ENCODE measurements at places on chromosomes 2 and 18. TPM values are rescaled to one million over a fixed set of nuclear protein-coding genes. Genes with fewer than 3 reads are reported as not detected.

GRCh38 chr2:156445296-156446220 lies 9.4 kb downstream of the GPD2 start:
- H3K4me3 ChIP-seq, result no peak overlapping the region
- DNase-seq, result no peak
- no peak overlapping the region for H3K27ac ChIP-seq
- peaks cover 32% of the 10 kb centered on the region for H3K36me3 ChIP-seq
- peaks cover 5% of the 10 kb centered on the region for H3K4me1 ChIP-seq

- H3K4me3 ChIP-seq, result no peak overlapping the region
- peaks cover 19% of the 10 kb centered on the region for H3K36me3 ChIP-seq
- no peaks in the 10 kb centered on the region for H3K27me3 ChIP-seq
- H3K27ac ChIP-seq, result no peak overlapping the region
- peaks cover 42% of the 10 kb centered on the region for H3K4me1 ChIP-seq
Observed at GRCh38 chr2:8526403-8526696, 155.5 kb upstream of the ID2 start.

- no peaks in the 10 kb centered on the region for H3K27me3 ChIP-seq
- H3K27ac ChIP-seq, result peak overlapping the region; percentile 81
- DNase-seq, result peak; percentile 88
Observed at GRCh38 chr2:96839293-96839874, 4.4 kb downstream of the ANKRD23 start.

DNA sequence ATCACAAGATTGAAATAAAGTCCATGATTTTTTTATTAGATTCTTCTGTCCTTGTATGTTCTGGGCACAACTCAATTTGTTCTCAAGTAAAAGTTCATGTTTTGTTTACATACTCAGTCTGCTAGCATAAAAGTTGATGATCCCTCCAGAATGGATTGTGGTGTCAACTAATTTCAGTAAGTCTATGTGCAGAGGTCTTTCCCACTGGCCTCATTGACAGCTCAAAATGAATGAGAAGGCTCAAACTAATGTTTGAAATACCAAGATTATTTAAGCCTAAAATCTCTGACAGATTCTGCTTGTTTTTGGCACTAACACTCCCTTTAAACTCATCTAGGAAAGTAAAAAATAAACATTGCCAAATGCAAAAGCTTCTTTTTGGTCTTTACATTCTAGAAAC lies 561.2 kb upstream of the CNTNAP5 start:
- no peak overlapping the region for H3K4me3 ChIP-seq
- no peak for DNase-seq
- H3K27me3 ChIP-seq, result no peaks in the 10 kb centered on the region
- no peaks in the 10 kb centered on the region for H3K36me3 ChIP-seq

CNDP1 gene
- 0.28 TPM for total RNA-seq
